H1 (cell line): ENCODE measurements at places on chromosomes 7 and 10. TPM values are rescaled to one million over a fixed set of nuclear protein-coding genes. Genes with fewer than 3 reads are reported as not detected.

The MYL10 gene
- polyA plus RNA-seq, result 0.18 and 0.20 TPM in 2 replicates

The C10orf53 gene
- not detected in 2 replicates for polyA plus RNA-seq

The GALNT17 gene
- polyA plus RNA-seq, result 37.7 and 46.6 TPM in 2 replicates

The DNAH11 gene
- polyA plus RNA-seq, result 1.5 and 1.8 TPM in 2 replicates

The PRLHR gene
- polyA plus RNA-seq, result 0.05 TPM in 1 of 2 replicates, not detected in the other

The CFTR gene
- 0.27 and 1.6 TPM in 2 replicates for polyA plus RNA-seq

The SLF2 gene
- polyA plus RNA-seq, result 4.0 and 5.5 TPM in 2 replicates

The TAF3 gene
- polyA plus RNA-seq, result 1.5 and 1.7 TPM in 2 replicates

The MYO1G gene
- 0.08 and 0.11 TPM in 2 replicates for polyA plus RNA-seq

The ABCC2 gene
- 0.44 and 0.74 TPM in 2 replicates for polyA plus RNA-seq

The TACR2 gene
- 0.06 TPM in 1 of 2 replicates, not detected in the other for polyA plus RNA-seq

The TDRD1 gene
- polyA plus RNA-seq, result 0.02 and 0.05 TPM in 2 replicates

The CYP26A1 gene
- polyA plus RNA-seq, result 9.1 and 23.2 TPM in 2 replicates

The CLEC2L gene
- polyA plus RNA-seq, result 1.5 and 1.9 TPM in 2 replicates

The POT1 gene
- polyA plus RNA-seq, result 8.9 and 13.1 TPM in 2 replicates
